ENCODE measurements at places on chromosomes 2 and 18.

GRCh38 chr2:104249629-104250028 lies 604.3 kb upstream of the POU3F3 start:
- no peaks in the 10 kb centered on the region for H3K4me1 ChIP-seq
- H3K27me3 ChIP-seq = no peaks in the 10 kb centered on the region
- DNase-seq = no peak
- no peak overlapping the region for H3K4me3 ChIP-seq
- H3K27ac ChIP-seq = no peak overlapping the region

DNA sequence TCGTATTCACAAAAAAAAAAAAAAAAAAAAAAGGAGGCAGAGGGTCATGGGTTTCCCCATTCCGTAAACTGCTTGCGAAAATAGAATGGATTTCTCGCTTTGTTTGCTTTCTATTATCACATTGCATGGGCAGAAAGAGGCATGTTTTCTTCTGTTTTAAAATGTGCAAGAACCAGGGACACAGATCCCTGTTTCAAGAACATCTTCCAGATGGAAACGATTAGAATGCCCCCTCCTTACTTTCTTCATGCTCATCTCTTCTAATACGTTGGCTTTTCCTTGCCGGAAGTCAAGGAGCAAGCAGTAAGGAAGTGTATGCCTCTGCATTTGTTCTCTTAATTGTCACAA lies 51.0 kb upstream of the ZNF516 start:
- H3K27ac ChIP-seq = no peak overlapping the region
- H3K4me1 ChIP-seq = no peaks in the 10 kb centered on the region
- no peak for DNase-seq
- H3K27me3 ChIP-seq = peaks cover 7% of the 10 kb centered on the region

- H3K4me1 ChIP-seq = no peaks in the 10 kb centered on the region
- no peak for DNase-seq
- no peak overlapping the region for H3K4me3 ChIP-seq
- no peak overlapping the region for H3K27ac ChIP-seq
- no peaks in the 10 kb centered on the region for H3K27me3 ChIP-seq
These were observed 57.5 kb downstream of the MIB1 start for GRCh38 chr18:21798126-21798525.

- H3K4me1 ChIP-seq = peaks cover 3% of the 10 kb centered on the region
- H3K27me3 ChIP-seq = no peaks in the 10 kb centered on the region
- H3K36me3 ChIP-seq = peaks cover 11% of the 10 kb centered on the region
These were observed 22.1 kb downstream of the TTLL4 start for GRCh38 chr2:218732761-218733158.

- peak overlapping the region; percentile 65 for H3K4me3 ChIP-seq
- DNase-seq = peak; percentile 59
- H3K36me3 ChIP-seq = no peaks in the 10 kb centered on the region
- H3K4me1 ChIP-seq = peaks cover 12% of the 10 kb centered on the region
- no peaks in the 10 kb centered on the region for H3K27me3 ChIP-seq
These were observed 5.5 kb upstream of the SFT2D3 start for GRCh38 chr2:127695491-127696472.

- H3K4me3 ChIP-seq = peak overlapping the region; percentile 36
- H3K27me3 ChIP-seq = no peaks in the 10 kb centered on the region
- H3K36me3 ChIP-seq = no peaks in the 10 kb centered on the region
- no peak overlapping the region for H3K27ac ChIP-seq
- no peaks in the 10 kb centered on the region for H3K4me1 ChIP-seq
- no peak for DNase-seq
These were observed 1459.8 kb upstream of the ACVR2A start for GRCh38 chr2:146385031-146385430.

- peaks cover 11% of the 10 kb centered on the region for H3K4me1 ChIP-seq
- no peaks in the 10 kb centered on the region for H3K36me3 ChIP-seq
- peaks cover 23% of the 10 kb centered on the region for H3K27me3 ChIP-seq
- no peak overlapping the region for H3K4me3 ChIP-seq
These were observed 229.4 kb upstream of the SMAD2 start for GRCh38 chr18:48159816-48160215.

DNA sequence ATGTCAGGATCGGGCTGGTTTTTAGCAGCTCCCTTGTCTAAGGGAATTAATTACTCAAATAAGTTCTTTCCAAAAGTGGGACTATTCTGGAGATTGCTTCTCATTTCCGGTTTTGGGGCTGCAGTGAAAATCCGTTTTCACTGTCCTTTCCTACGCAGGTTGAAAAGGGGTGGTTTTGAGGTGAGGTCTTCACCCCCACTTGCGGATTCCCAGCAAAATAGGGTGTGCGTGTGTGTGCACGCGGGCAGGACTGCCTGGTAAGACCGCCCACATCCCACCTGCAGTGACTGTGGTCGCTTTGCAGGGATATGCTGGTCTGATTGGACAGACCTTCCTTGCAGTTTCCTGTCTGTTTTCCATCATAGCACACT lies 472 bp upstream of the PLEKHM3 start:
- H3K4me3 ChIP-seq = peak overlapping the region; percentile 93
- peaks cover 4% of the 10 kb centered on the region for H3K4me1 ChIP-seq
- peak overlapping the region; percentile 59 for H3K27ac ChIP-seq

DNA sequence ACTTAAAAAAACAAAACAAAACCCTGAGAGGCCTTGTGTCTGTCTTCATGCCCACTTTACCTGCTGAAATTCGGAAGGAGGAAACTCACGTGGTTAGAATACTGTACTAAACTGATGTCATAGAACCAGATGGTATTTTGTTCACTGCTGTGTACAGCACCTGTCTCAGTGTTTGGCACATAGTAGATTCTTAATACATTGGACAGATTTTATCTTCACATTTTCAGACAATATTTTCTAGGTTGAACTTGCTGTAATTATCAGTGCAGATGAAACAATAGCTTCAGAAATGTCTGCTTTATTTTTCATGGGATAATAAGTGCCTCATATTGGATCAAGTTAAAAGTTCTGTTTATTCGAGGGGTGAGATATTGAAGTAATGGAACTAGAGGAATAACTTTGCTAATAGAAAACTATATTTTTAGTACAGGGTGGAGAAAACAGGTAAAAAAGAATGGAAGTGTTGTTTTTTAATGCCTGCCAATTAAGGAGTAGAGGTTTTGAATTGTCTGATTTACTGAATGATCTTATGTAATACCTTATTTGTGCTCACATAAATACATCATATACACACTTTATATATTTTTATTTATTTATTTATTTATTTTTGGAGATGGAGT lies 23.7 kb downstream of the DDX1 start:
- H3K36me3 ChIP-seq = peaks cover 21% of the 10 kb centered on the region
- no peak overlapping the region for H3K27ac ChIP-seq
- DNase-seq = no peak
- no peaks in the 10 kb centered on the region for H3K27me3 ChIP-seq
- no peaks in the 10 kb centered on the region for H3K4me1 ChIP-seq

GRCh38 chr2:224517963-224518362 lies 67.2 kb downstream of the CUL3 start:
- peak overlapping the region; percentile 35 for H3K27ac ChIP-seq
- no peak overlapping the region for H3K4me3 ChIP-seq
- H3K4me1 ChIP-seq = peaks cover 3% of the 10 kb centered on the region
- DNase-seq = no peak
- no peaks in the 10 kb centered on the region for H3K27me3 ChIP-seq
- H3K36me3 ChIP-seq = no peaks in the 10 kb centered on the region

GRCh38 chr2:98160554-98160953 lies 73.6 kb downstream of the VWA3B start:
- no peaks in the 10 kb centered on the region for H3K36me3 ChIP-seq
- H3K4me1 ChIP-seq = no peaks in the 10 kb centered on the region
- H3K4me3 ChIP-seq = no peak overlapping the region

GRCh38 chr2:118837067-118837466 lies 10.4 kb downstream of the EN1 start:
- peaks cover 20% of the 10 kb centered on the region for H3K36me3 ChIP-seq
- no peaks in the 10 kb centered on the region for H3K27me3 ChIP-seq
- H3K4me1 ChIP-seq = peaks cover 15% of the 10 kb centered on the region
- H3K4me3 ChIP-seq = no peak overlapping the region
- DNase-seq = no peak

DNA sequence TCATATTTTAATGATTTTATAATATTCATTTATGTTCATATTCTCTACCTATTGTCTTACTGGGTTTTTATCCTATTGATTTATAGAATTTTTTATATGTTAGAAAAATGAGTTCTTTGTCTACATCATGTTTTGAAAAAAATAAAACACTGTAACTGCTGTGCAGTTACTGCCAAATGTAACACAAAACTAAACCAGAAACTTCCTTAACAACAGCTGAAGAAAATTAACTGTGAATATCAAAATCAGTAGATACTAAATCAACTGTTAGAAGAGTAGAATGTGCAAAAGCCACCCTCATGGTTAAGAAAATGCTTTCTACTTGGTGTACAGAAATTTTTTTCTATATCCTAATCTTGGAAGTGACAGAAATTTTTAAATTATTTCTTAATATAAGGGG lies 69.5 kb downstream of the PTRHD1 start:
- DNase-seq = no peak
- no peaks in the 10 kb centered on the region for H3K27me3 ChIP-seq
- no peak overlapping the region for H3K27ac ChIP-seq
- no peak overlapping the region for H3K4me3 ChIP-seq
- peaks cover 14% of the 10 kb centered on the region for H3K36me3 ChIP-seq

- H3K4me1 ChIP-seq = peaks cover 9% of the 10 kb centered on the region
- DNase-seq = peak; percentile 69
- no peak overlapping the region for H3K4me3 ChIP-seq
- no peak overlapping the region for H3K27ac ChIP-seq
- no peaks in the 10 kb centered on the region for H3K36me3 ChIP-seq
- no peaks in the 10 kb centered on the region for H3K27me3 ChIP-seq
These were observed 13.4 kb upstream of the COPS8 start for GRCh38 chr2:237072067-237072931.

- DNase-seq = no peak
- peaks cover 3% of the 10 kb centered on the region for H3K4me1 ChIP-seq
- H3K27me3 ChIP-seq = no peaks in the 10 kb centered on the region
- no peak overlapping the region for H3K4me3 ChIP-seq
- no peak overlapping the region for H3K27ac ChIP-seq
These were observed 90.7 kb upstream of the ITGA6 start for GRCh38 chr2:172336681-172337080.

Measured in mesenchymal stem cell (in vitro differentiated cells and primary cell).